ENCODE measurements at places on chromosomes 16 and 17.

- DNase-seq = no peak
Observed at GRCh38 chr17:75499313-75500022, 15.9 kb downstream of the CASKIN2 start.

- no peak for DNase-seq
Observed at GRCh38 chr16:47492428-47493377, 31.6 kb downstream of the PHKB start.

- no peak for DNase-seq
Observed at GRCh38 chr16:27670071-27670810, 120.3 kb downstream of the KATNIP start.

GRCh38 chr16:6528217-6528616 is 804.4 kb upstream of the RBFOX1 start:
- DNase-seq = peak; percentile 77

- DNase-seq = no peak
Observed at GRCh38 chr17:67203818-67204217, 41.2 kb downstream of the HELZ start.

- no peak for DNase-seq
Observed at GRCh38 chr17:48883171-48883570, 9.4 kb upstream of the ATP5MC1 start.

DNA sequence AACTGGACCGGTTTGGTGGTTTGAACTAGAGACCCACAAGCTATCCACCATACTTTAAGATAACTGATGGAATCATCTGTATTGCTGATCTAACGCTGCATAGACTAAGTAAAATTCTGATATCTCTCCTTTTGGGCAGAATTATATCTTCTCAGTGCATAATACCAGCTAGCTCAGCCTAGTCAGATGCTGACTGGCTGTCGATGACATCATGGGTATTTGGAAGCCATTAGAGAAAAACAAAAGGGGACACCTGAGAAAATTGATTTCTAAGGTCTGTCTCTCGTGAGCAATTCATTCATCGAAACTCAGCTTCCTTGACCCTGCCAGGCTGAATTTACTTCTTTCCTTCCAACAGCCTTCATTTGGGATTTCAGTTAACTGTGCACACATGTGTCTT is 263.0 kb upstream of the CCL2 start:
- no peak for DNase-seq

DNA sequence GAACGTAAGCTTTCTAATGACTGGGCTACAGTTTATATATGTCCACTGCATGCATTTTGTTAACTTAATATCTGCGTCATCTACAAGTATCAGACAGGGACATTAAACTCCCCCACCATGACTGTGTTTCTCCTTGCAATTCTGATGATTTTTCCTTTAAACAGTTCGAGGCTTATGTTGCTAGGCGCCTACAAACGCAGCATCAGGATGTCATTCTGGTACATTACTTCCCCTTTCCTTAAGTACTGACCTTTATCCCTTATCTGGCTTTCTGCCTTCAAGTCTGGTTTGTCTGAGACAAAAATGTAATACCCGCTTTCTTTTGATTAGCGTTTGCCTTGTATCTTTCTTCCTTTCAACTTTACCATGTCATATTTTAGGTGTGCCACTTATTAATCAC is 362.4 kb downstream of the SLC39A11 start:
- no peak for DNase-seq

DNA sequence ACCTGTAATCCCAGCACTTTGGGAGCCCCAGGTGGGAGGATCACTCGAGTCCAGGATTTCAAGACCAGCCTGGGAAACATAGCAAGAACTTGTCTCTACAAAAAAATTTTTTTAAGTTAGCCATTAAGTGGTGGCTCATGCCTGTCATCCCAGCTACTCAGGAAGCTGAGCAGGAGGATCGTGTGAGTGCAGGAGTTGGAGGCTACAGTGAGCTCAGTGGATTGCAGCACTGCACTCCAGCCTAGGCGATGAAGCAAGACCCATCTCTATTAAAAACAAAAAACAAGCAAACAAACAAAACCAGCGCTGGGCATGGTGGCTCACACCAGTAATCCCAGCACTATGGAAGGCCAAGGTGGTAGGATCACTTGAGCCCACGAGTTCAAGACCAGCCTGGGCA is 38.0 kb downstream of the HEATR3 start:
- DNase-seq = no peak

GRCh38 chr16:64416216-64417005 is 705.5 kb downstream of the CDH11 start:
- DNase-seq = no peak

DNA sequence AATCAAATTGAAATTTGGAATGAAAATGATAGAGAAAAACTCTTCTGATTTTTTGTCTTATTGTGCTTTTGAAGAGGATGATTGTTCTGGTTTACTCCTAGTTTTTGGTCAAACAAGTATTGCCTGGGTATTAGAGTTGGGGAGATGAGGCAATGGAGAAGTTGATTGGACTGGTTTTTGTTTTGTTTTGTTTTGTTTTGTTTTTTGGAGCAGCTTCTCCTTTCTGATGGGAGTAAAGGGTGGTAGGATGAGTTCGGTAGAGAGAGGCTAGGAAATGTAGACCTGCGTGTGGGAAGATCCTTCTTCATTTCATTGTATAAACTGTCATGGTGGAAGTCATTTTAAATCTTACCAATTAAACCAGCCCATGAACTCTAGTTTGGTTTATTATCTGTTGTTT is 17.7 kb downstream of the ATP6V0A1 start:
- no peak for DNase-seq

- no peak for DNase-seq
Observed at GRCh38 chr17:10251212-10251948, 53.0 kb upstream of the GAS7 start.

- DNase-seq = no peak
Observed at GRCh38 chr16:76052725-76053124, 224.5 kb upstream of the CNTNAP4 start.

- no peak for DNase-seq
Observed at GRCh38 chr16:29858149-29858849, 4.7 kb downstream of the CDIPT start.

DNA sequence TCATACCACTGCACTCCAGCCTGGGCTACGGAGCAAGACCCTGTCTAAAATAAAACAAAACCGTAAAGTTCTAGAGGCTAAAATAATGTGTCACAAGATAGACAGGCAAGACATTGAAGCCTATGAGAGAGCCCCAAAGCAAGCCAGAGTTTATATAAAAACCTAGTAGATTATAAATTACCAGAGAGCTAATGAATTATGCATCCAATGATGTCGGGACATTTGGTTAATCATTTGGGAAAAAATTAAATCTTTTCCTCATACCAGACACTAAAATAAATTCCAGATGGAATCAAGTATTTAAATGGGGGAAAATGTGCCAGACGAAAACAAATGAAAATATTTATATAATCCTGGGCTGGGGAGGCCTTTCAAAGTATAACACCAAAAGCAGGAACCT is 24.2 kb downstream of the CCDC40 start:
- no peak for DNase-seq

- DNase-seq = no peak
Observed at GRCh38 chr17:40112718-40113109, 9.1 kb upstream of the MSL1 start.

GRCh38 chr16:84214451-84215066 is 23.6 kb downstream of the ADAD2 start:
- DNase-seq = no peak

GRCh38 chr16:27778926-27779570 is 229.1 kb downstream of the KATNIP start:
- no peak for DNase-seq

GRCh38 chr16:50573279-50573678 is 25.1 kb downstream of the NKD1 start:
- DNase-seq = no peak

- no peak for DNase-seq
Observed at GRCh38 chr17:28763137-28763799, 19.5 kb downstream of the TRAF4 start.

- DNase-seq = no peak
Observed at GRCh38 chr17:78527345-78527744, 49.9 kb downstream of the DNAH17 start.

DNA sequence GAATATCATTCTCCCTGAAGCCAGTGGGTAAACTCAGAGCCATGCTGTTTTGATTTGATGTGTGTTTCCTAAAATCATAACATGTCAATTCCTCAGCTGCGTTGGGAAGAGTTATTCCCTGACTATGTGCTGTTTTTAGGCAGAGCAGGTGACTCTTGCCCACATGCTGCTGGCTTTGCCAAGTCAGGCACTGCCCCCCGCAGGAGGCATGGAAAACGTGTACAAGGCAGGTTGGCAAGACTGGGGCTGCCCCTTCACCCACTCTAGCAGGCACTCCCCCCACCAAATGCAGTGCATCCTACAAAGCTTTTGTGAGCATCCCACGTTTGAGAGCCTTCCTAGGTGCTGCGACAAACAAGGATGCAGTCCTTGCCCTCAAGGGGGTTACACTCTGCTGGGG is 38.3 kb upstream of the NAT9 start:
- DNase-seq = no peak

DNA sequence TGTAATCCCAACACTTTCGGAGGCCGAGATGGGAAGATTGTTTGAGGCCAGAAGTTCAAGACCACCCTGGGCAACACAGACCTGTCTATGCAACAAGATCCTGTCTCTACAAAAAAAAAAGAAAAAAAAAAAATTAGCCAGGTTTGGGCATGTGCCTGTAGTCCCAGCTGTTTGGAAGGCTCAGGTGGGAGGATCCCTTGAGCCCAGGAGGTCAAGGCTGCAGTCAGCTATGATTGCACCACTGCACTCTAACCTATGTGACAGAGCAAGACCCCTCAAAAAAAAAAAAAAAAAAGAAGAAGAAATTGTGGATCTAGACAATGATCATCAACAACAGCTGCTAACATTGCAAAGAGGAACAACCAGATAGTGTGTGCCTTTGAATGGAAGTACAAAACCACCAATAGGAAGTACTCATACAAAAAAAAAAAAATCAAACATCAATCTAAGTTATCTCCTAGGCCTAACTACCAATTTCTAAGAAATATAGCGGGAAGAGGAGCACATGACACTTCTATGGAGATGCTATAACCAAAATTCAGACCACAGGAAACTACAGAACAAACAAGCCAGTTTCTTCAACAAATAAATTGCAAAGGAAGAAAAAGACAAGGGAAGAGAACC is 258.7 kb downstream of the MRTFB start:
- DNase-seq = no peak

DNA sequence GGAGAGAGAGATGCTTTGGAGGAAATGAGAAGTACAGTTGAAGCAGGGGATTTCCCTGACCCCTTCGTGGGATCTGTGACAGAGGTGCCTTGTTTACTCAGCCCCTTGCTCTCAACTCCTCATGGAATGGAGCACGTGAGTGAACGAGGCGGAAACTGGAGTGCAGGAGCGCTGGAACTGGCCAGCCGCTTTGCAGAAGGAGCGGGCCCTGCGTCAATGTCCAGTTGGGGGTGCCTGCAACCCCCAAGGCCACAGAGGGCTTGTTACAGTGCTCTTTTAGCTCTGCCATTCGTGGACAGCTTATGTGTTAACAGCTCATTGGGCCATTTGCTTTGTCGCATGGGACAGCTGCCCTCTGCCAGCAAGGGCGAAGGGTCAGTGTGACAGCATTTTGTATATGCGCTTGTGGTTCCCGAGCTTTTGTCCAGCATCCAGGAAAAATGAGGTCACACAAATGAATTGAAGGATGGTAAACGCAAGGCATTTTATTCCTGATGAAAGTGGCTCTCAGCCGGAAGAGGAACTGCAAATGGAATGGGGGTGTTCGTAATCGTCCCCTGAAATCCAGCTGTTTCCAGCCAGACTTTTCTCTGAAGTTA is 1395.1 kb downstream of the CDH8 start:
- no peak for DNase-seq

DNA sequence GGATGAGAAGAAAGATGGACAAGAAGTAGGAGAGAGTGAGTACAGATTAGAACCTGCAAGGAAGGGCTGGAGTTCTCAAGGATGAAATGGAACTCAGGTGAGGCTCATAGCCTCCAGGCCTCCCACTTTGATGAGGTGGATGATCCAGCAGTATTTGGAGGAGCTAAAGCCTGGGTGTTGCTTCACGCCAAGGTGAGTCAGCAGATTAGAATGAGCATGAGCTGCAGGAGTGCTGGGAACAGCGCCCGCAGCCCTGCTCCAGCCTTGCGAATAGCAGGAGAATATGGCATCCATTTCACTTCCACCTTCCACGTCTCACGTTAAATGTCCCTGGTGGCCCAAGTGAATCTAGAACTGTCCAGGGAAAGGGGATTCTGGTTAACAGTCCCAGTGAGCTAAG is 94.4 kb upstream of the CPHXL start:
- no peak for DNase-seq

DNA sequence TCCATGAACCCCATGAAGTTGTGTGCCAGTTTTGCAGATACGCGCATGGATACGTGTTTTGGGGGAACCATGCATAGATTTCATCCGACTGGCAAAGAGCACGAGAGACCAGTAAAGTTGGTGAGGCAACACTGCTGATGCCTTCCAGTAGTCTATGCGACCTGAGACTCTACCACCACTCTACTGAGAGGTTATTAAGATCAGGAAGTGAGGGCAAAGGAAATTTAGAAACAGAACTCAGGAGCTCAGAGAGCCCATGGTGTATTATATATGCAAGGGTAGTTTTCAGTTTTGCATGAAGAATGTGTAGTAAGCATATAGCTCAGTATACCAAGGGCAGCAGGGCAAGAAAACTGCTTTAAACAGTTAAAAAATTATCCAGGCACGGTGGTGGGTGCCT is 4.2 kb downstream of the SLX4 start:
- no peak for DNase-seq

DNA sequence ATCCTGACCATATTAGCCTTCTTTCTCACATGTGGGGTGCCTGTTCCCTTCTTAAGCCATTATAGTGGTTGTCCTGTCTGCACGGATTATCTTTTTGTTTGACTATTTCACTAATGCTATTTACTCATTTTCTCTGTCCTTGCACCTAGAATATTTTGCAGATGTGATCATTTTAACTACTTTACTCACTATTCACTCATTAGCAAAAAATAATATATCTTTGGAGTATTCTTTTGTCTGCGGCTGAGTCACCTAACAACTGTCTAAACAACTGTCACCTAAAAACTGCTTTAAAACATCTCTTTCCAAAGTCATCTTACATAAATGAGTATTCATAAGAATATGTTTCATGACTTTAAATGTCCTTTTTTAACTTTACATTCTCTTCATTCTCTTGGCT is 87.4 kb downstream of the KCNJ2 start:
- DNase-seq = no peak

DNA sequence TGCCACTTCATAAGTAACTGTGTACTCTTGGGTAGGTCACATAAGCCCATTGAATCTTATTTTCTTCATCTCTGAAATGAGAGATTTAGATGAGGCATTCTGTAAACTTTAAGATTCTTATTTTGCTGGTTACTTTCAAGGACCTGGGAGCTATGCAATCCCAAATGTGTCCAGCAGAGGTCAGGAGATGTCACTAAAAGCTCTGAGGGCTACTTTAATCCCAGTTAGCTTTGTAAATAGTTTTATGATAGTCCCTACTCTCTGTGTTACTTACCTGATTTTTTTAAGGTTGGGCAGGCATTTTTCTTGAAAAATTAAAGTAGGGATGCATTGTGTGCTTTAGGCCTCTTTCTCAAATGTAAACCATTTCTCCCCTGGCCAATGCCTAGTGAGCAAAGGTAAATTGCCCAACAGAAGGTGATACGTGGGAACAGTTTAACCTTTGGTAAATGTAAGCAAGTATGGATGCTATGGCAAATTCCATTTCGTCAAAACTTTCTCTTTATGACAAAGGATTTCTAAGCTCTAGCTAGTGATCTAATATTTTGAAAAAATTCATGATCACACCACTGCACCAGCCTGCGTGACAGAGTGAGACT is 57.1 kb upstream of the WSB1 start:
- peak; percentile 59 for DNase-seq

Data from NCI-H748 treated with DMSO at 0.1 percent for 48 hours (cell line).